CD4-positive, alpha-beta T cell (primary cell): ENCODE measurements at places on chromosomes 6 and 20.

DNA sequence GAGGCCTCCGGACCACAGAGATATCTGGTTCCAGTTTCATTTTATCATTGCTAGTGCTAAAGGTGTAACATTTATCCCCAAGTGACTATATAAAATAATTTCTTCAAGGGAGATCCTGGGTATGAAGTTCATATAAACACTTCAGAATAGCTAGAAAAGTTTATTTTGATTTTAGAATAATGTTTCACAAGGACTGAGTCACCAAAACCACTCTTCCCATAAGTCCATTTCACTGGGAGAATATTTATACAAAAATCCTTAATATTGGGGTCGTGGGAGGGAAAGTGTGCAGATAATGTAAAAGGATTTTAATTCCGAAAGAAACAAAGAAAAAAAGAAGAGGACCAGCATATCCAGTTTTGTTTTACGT lies 128.1 kb downstream of the ISM1 start:
- no peak for DNase-seq

DNA sequence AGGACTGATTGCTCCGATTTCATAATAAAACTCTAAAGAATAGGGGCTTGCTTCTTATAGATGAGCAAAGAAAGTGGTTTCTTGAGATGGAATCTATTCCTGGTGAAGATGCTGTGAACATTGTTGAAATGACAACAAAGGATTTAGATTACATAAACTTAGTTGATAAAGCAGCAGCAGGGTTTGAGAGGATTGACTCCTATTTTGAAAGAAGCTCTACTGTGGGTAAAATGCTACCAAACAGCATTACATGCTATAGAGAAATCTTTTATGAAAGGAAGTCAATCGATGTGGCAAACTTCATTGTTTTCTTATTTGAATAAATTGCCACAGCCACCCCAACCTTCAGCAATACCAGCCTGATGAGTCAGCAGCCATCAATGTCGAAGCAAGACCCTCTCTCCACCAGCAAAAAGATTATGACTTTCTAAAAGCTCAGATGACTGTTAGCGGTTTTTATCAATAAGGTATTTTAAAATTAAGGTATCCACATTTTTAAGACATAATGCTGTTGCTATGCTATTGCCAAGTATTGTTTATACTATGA lies 12.7 kb upstream of the MTRF1L start:
- DNase-seq = no peak

DNA sequence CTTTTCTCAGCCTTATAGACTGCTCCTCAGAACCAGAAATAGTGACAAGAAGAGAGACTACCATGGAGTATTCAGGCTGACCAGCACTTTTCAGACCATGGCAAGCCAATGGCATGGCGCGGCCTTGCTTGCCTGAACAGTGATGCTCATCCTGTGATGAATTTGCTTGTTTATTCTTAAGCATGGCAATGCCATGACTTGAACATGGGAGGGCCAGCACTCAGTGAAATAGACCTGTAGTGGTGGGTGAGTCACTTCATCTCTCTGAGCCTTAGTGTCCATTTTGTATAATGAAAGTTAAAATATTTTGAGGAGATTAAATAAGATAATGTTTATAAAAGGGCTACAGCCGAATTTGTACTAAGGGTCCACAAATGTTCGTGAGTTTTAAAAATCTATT lies 79.1 kb downstream of the LRRC1 start:
- DNase-seq = no peak

DNA sequence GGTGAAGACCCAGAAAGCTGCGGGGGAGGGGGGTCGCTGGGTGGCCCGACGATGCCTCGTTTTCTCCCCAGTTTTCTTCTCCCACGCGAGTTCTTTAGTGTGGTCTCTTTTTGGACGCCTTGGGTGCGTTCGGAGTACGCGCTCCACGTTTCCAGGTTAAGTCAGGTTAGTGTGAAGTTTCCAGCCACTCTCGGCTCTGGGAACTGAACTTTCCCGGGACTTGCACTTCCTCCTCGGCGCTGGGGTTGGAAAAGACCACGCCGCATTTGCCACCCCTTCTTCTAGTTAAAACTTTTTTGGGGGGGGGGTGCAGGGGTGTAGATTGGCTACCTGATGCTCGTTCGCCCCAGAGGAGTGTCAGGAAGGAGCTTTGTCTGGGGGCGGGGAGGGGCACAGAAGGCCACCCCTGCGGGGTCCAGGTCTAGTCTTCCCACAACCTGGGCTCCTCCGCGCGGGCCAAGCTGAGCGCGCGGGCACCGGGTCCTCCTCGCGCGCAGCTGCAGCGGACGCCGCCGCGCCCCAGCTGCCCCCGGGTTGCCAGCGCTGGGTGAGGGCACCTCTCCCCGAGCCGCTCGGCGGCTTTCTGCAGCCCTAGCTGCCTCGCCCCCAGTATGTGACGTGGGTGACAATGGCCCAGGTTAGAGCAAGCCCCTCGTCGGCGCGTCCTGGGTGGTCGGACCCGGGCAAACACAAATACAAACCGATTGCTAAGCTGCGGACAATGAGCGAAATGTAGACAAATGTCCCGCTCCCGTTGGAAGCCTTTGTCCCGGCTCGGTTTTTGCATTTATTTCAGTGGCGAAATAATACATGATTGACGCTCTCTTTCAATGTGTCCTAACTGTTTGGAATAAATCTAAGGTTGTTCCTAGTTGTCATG lies 1.7 kb upstream of the NKX2-2 start:
- no peak for DNase-seq

GRCh38 chr20:12270863-12271262 lies 353.2 kb downstream of the BTBD3 start:
- DNase-seq = no peak
